ENCODE measurements at places on chromosomes 12 and 14. TPM values are rescaled to one million over a fixed set of nuclear protein-coding genes. Genes with fewer than 3 reads are reported as not detected.

The ASCL1 gene
- not detected for total RNA-seq

The PMCH gene
- not detected for total RNA-seq

The RERG gene
- total RNA-seq, result not detected

The AGAP2 gene
- 72.5 TPM for total RNA-seq

The CLEC1B gene
- not detected for total RNA-seq

The RTRAF gene
- total RNA-seq, result 201 TPM

The CPM gene
- 0.34 TPM for total RNA-seq

The CDH24 gene
- 1.8 TPM for total RNA-seq

The PTHLH gene
- total RNA-seq, result not detected

The C12orf56 gene
- not detected for total RNA-seq

The PLCZ1 gene
- total RNA-seq, result not detected

The RND1 gene
- total RNA-seq, result 1.4 TPM

The DTX3 gene
- 17.8 TPM for total RNA-seq

The ANO2 gene
- total RNA-seq, result not detected

The ZCCHC8 gene
- total RNA-seq, result 45.3 TPM

The ARHGDIB gene
- 1,528 TPM for total RNA-seq

The DEPDC4 gene
- 1.6 TPM for total RNA-seq

The GSKIP gene
- 20.3 TPM for total RNA-seq

The TMTC1 gene
- total RNA-seq, result not detected

The OR4N2 gene
- total RNA-seq, result not detected

The SYNDIG1L gene
- not detected for total RNA-seq

The NPAS3 gene
- not detected for total RNA-seq

The RNFT2 gene
- total RNA-seq, result 11.9 TPM

The ITPK1 gene
- total RNA-seq, result 103 TPM

The MDGA2 gene
- total RNA-seq, result not detected

The B4GALNT3 gene
- total RNA-seq, result 11.1 TPM

The ADAM20 gene
- total RNA-seq, result 0.47 TPM

The PSMC1 gene
- total RNA-seq, result 88.9 TPM

The HOXC9 gene
- not detected for total RNA-seq

The ENO2 gene
- total RNA-seq, result 133 TPM
